SK-MEL-5 (cell line): ENCODE measurements at places on chromosomes 12 and 14. TPM values are rescaled to one million over a fixed set of nuclear protein-coding genes. Genes with fewer than 3 reads are reported as not detected.

Gene KLRG1
- total RNA-seq, result 5.1 and 5.8 TPM in 2 replicates

DNA sequence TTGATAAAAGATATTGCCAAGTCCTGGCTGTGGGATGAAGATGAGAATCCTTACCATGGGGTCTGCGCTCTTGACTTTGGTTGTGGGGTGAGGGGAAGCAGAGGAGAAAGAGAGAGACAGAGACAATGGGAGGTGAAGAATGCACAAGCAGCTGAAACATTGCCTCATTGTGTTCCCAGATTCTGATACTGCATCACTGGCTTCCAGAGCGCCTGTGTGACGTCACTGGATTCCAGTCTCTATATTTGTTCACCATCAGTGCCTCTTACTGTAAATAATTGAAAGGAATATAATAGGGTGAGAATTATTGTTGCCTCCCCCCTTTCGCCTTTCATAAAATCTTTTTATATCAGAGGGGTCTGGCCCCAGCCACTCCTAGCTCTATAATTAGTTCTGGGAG lies 188.9 kb upstream of the NTF3 start:
- DNase-seq, result no peak

DNA sequence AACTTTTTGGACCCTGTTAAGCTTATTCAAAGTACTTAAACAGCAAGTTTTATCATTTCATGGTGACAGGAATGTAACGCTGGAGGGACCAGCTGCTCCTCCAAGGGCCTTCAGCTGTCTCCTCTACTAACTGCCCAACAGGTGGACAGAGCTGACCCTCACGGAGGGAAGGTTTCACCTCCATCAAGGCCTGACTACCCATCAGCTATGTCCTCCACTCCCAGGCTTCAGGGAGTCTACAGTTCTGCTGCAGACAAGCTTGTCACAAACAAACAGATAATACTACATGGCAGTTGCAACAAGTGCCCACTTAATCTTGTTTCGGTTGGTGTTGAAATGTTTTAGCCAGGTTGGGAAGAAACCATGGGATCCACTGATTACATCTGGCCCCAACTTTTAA lies 175.1 kb downstream of the TTC7B start:
- DNase-seq, result no peak

DNA sequence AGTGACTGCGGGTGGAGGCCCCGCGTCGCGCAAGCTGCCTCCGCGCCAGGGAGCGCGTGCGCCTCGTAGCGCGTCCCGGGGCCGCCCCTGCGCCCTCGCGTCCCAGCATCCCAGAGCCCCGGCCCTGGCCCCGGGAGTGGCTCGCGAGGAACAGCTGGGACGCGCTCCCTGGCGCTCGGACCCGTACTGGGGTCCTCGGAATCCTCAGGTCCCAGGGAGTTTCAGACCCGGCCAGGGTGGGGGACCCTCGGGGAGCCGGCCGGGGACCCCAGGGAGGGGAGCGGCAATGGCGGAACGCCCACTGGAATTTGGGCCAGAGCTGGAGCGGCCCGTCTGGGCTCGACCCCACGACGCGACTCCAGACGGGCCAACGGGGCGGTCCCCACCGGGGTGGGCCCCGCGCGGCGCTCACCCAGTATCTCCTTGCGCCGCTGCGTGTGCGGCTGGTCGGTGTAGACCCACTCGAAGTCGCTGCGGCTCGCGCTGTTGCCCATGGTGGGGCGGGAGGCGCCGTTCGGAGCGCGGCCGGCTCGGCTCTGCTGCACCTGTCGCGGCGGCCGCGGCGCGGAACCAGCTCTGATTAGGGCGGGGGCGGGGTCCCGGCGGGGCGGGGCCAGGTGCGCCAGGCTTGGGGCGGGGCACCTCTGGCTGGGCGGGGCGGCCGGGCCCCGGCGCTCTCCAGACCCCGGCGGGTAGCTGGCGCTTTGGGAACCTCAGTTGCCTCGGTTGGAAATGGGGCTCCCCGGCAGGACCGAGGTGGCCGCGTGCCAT lies at the start of gene DEGS2:
DEGS2 (minus strand) TSS at position 552 of the 771 bp plus-strand sequence; CDS start at position 494, 58 bp downstream.
- no peak for DNase-seq

- no peak for DNase-seq
These were observed 7.4 kb downstream of the LRP1 start for GRCh38 chr12:57135527-57136326.

DNA sequence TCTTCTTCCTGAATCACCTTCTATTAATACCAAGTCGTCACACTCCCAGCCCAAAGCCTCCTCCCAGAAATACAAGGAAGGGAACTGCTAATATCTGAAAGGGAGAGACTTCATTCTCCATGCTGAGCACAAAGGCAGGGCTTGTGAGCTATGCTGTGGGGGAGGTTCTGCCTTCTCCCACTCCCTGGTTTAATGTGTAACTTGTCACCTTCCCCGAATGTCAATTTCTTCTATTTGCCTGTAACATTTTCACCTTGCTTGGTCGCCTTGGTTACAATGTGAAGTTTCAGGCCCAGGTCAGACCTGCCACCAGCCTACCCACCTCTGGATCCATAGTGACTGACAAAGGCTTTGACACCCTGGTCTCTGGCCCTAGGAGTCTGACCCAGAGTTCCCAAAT lies 82.0 kb upstream of the ESRRB start:
- DNase-seq, result no peak

DNA sequence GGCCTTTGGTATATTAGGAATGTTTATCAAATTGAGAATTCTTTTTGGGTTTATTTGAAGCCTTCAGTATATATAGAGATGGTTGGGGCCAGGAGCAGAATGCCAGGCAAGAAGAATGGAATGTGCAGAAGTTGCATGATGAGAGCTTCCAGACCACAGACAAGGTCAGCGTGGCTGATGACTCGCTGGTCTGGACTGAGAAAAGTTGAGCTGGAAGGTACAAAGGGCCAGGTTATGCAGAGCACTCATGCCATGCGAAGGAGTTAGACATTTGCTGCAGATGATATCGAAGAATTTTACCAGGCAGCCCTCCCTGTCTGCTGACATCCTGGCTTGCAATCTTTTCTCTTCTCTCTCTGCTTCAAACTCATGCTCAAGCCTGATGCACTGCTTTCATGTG lies 196.2 kb upstream of the ARHGAP5 start:
- no peak for DNase-seq

GRCh38 chr14:37436519-37436918 lies 158.5 kb downstream of the FOXA1 start:
- DNase-seq, result no peak

Gene SLC25A47
- 0.29 TPM in 1 of 2 replicates, not detected in the other for total RNA-seq

DNA sequence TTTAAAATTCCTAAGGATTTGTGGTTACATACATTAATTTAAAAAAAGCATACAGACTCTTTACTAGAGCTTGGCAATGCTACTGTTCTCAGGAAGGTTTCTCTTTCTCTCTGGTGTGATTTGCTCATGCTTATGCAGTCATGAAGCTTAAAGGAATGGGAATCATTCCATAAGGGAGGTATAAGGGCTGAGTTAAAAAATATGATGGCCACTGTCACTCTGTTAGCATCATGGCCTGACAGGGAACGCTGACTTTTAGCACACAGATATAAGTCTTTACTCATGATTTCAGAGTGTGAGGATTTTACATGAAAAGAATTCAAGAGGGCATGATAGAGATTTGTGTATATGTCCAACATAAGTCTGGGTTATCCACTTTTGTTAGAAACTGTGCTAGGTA lies 3.8 kb downstream of the MYF5 start:
- no peak for DNase-seq

DNA sequence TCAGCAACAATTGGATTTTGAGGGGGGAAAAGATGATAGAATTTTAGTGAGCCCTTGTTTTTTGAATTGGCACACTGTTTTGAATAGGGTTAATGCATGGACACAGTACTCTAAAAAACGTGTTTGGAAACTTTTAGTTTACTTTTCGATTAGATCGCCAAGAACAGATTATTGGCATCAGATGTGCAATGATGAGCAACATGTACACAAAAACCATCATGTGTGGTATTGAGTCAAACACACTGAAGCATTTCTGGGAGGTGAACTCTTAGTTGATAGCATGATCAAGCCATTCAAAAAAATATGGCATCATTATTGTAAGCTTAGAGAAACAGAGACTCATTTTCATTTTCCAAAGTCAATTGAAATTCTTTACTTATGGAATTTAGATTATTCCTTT lies 329.2 kb downstream of the ADAMTS20 start:
- no peak for DNase-seq

- DNase-seq, result no peak
These were observed 152.9 kb downstream of the SLC41A2 start for GRCh38 chr12:104805186-104805585.

DNA sequence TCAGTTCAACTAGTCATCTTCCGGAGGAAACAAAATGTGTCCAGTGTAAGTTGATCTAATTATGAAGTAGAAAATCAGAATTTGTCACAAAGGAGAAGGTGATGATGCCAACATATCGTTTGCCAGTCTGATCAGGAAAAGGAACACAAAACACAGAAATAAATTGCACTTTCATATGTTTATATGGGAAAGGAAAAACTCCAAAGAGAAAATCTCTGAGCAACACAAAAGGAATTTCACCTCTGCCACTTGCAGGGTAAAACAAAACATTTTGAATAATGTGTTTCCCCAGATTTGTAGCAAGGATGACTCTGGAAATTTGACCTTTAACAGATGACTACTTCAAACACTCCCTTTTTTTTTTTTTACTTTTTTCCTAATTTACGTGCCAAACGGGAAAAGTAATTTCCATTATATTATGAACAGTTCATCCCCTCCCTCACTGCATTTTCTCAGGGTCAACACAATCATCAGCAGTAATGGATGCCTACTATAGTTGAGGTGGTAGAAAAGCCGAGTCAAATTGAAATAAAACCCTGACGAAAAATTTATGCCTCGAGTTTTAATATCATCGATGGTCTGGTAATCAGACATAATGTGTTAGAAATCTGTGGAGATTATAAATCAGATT lies 25.6 kb downstream of the MGAT4C start:
- DNase-seq, result no peak

DNA sequence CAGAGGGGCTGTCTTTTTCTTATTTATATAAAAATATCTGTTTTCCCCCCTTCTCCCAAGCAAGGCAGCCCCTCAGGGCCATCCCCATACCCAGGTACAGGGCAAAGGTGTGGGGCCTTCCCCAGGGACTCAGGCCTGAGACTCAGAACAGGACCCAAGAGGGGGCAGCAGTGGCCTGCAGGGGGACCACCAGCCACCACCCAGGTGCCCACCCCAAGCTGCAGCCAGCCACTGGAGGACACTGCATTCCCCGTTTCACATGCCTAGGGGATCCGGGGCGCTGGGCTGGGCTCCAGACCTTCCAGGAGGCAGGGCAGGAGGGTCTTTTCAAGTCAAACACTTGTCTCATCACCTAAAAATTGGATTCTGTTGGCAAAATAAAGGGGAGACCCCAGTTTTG lies 83.3 kb downstream of the SCARB1 start:
- no peak for DNase-seq

- no peak for DNase-seq
These were observed 6.8 kb downstream of the KRT74 start for GRCh38 chr12:52566847-52567291.

DNA sequence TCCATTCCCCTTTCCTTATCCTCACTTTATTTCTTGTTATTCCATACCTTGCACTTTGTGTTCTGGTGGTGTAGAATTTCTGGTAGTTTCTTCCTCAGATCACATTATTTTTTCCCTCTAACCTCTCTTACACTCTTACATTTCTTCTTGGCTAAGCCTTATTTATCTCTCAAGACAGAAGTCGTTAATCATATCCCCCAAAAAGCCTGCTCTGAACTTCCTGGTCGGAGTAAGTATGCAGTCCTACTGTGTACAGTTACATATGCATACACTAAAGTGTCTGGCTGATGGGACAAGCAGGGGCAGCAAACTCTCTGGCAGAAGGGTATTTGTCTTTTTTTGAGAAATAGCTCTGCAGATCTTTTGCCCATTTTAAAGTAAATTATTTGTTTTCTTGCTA lies 33.1 kb upstream of the USP15 start:
- no peak for DNase-seq

Gene TMEM253
- 0.11 TPM in 1 of 2 replicates, not detected in the other for total RNA-seq

DNA sequence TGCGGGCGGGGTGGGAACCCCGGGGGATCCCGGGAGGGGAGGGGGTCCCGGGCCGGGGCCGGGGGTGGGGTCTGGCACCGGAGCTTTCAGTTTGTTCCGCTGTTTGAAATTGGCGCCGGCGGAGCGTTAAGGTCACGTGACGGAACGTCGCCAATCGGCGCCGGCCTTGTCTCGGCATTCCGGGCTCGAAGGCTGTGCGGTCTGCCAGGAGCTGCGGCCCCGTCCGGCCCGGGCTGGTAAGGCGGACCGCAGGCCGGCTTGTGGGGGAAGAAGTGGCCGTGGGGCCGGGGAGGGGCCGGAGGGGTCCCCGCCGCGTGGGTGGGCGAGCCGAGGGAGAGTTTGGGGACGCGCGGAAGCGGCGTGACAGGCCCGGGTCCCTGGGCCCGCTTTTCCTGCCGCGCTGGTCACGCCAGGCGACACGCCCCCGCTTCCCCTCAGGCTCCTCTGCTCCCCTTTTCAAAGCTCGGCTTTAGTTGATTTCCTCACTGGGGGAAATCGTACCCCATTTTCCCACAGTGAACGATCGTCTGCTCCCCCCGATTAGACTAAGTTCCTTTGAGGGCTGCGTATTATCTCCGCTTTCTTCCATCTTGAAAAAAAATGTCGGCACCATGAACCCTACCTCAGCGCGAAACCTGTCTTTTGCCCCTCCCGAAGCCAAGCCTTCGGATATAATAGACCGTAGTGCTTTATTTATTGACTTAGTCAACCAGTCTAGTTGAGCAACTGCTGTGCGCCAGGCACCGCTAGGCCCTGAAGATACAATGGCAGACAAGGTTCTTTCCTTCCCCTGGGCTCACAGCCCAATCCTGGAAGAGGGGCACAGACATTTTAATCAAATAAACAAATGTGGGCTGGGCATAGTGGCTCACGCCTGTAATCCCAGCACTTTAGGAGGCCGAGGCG lies at the start of the genes FOXM1 and RHNO1:
FOXM1 (minus strand) TSS at position 128 of the 906 bp plus-strand sequence. CDS start 2,696 bp downstream, outside the sequence.
RHNO1 (plus strand) TSS at position 177 of the 906 bp plus-strand sequence. CDS start 8,144 bp downstream, outside the sequence.
- DNase-seq, result peak; percentile 86

Gene ATN1
- total RNA-seq, result 3.1 and 5.0 TPM in 2 replicates

Gene BATF
- 0.74 TPM in 1 of 2 replicates, not detected in the other for total RNA-seq

Gene GPRC5A
- total RNA-seq, result 13.9 and 17.6 TPM in 2 replicates

GRCh38 chr14:39432179-39432618 lies at the start of gene FBXO33:
Gene FBXO33 (minus strand): TSS chr14:39432433. CDS start chr14:39432162, 271 bp downstream.
- DNase-seq, result peak; percentile 92

Gene PPP2R3C
- 53.9 and 57.6 TPM in 2 replicates for total RNA-seq

DNA sequence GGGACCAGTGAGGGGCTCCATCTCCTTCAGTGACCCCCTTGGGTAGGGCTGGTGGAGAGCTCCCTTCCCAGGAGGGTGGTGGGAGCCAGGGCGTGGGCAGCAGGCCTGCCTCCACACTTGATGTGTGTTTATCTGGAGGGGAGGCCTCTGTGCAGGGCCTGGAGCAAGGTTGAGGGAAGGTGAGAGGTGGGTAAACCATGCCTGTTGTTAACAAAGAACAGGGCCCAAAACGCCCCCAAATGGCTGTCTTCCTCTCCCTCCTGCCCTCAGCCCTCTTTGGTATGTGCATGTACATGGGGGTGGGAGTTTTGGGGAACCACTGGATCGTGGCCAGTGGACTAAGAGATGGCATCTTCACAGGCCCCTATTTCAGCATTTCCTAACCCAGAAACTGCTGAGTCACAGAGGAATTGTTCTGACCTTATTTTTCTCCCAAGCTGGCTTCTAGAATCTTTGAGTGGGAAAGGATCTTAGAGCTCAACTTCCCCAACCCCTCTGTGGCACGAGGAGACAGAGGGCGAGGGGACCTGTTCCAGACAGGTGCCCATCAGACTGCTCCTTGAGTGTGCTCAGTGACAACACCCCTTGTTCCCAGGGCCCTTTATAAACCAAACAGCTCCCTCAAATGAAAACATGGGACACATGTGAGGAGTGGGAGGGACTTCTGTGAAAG lies 3.6 kb downstream of the SLC48A1 start:
- no peak for DNase-seq

- no peak for DNase-seq
These were observed 281.8 kb downstream of the EGLN3 start for GRCh38 chr14:33669111-33669510.
